ENCODE measurements at places on chromosomes 13 and 19.

DNA sequence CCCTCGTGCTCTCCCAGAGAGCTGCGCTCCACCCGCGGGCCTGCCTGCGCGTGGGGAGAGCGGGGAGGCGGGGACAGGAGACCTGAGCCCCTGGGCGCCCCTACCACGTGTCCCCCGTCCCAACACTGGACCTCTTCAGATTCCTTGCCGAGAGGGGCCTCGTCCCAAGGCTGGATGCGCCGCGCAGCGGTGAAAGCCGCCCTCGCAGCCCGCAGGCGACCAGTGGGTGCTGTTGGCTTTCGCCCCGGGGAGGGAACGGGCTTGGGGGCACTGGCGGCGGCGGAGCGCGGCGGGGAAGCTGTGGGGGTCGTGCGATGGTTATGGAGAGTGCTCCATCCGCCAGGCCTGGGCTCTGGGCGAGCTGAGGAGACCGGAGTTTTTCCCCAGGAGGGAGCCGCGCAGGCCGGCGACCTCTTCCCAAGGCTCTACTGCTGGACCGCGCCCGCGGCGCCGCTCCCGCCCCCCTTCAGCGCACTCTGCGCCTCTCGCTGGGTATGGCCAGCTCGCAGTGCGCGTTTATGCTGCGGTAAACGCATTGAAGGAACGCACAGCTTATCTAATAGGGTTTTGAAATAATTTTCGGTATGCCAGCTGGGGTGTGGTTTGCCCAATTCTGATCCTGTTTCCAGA lies 17.2 kb upstream of the RNF17 start:
- no peak for DNase-seq

DNA sequence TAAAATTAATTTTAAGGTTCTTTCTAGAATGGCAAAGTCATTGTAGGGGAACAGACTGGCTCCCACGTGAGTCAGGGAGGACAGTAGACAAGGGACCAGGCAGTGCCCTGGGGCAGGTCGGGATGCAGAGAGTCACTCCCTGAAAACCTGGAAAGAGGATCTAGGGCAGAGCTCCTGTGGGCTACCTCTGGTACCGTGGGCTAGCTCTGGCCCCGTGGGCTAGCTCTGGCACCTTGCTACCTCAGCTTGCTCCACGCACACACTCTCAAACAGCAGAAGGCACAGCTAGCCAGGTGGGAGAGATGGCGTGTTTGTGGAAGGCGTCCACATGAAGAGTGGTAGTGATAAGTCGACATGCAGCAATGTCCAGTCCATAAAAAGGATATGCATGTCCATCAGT lies 66.7 kb upstream of the ARHGEF7 start:
- no peak for DNase-seq

- DNase-seq, result peak; percentile 64
Observed at GRCh38 chr13:111177081-111177711, 62.1 kb downstream of the ARHGEF7 start.

DNA sequence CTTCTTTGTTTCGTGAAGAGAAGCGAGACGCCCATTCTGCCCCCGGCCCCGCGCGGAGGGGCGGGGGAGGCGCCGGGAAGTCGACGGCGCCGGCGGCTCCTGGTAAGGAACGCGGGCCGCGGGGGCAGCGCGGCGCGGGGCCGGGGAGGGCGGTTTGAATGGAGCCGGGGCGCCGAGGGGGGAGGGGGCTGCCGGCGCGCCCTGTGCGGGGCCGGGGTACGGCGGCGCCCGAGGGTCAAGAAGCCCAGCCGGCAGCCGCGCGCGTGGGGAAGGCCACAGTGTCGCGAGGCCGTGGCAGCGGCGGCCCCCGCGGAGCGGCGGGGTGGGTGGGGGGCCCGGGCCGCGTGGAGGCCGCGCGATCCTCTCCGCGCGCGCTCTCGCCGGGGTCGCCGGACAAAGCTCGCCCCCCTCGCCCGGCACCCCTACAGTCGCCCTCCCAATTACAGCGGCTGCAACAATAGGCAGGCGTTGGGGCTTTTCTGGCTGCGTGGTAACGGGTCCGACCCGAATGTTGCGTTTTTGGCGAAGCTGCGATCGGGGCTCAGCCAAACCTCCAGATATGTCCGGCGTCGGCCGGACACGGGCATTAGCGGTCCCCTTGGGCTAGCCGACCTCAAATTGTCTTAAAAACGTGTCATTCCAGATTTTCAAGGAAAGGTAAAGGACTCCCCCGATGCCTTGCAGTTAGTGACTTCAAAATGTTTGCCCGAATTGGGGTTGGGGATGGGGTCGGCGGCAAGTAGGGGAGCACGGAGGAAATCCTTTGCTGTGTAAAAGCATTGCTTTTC lies 437 bp downstream of the SMARCA4 start:
- no peak for DNase-seq

DNA sequence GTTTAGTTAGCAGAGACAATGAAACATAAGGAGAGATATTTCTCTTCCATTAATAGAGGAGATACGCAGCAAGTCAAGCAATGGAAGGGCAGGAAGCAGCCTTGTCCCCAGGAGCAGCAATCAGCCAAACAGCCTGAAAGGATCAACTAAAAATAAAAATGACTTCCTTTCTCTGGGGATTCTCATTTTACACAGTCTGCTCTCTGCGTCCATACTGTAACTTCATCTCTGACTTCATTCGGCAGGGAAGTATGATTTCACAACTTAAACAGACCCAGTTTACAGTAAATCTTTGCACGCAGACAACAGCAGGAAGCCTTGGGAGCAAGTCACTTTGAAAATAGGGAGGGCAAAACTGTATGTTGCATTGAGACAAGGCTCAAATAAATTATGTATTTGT lies 826.7 kb downstream of the DIAPH3 start:
- no peak for DNase-seq

Measured in DMS153 (cell line).